Stimulated activated CD4-positive, alpha-beta T cell treated with anti-CD3 and anti-CD28 coated beads, Interleukin-2, amount 100 ng/mL, for 24 hours (primary cell): ENCODE measurements at places on chromosomes 7 and 10.

GRCh38 chr10:5945561-5946418 lies 31.6 kb downstream of the IL15RA start:
- DNase-seq: no peak

GRCh38 chr10:93039110-93039509 lies 21.5 kb upstream of the CYP26C1 start:
- DNase-seq: no peak

DNA sequence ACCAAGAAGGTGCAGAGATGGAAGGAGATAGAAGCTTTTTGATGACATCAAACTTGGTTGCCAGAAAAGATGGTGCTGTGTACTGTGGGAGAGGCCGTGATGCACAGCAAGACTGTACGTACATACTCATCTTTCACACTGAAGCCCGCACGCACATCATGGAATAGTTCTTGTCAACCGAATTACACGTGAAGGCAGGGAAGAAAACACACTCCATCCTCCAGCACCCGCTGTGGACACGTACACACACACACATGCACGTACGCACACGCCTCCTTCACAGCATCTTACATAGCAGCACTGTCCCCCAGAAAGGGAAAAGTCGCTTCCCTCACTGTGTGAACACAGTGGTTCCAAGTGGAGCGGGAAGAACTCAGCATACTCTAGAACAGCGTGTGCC lies 54.5 kb upstream of the DDC start:
- DNase-seq: no peak

DNA sequence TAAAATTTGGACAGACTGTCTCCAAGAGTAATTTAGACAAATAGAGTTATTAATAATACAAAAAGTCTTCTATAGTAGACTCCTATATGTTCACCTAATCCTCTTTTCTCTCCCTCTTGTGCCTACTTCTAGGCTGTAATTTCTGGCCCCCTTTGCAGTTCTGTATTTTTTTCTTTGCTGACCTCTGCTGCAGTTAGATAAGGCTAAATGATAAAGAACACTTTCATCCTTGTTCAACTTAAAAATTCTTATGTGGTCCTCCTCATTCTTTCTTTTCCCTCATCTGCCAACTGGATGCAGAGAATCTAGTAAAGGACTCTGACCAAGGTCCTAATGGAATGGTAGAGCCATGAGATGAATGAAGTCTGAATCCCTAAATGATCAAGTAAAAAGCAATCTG lies 20.1 kb downstream of the GLCCI1 start:
- DNase-seq: no peak

DNA sequence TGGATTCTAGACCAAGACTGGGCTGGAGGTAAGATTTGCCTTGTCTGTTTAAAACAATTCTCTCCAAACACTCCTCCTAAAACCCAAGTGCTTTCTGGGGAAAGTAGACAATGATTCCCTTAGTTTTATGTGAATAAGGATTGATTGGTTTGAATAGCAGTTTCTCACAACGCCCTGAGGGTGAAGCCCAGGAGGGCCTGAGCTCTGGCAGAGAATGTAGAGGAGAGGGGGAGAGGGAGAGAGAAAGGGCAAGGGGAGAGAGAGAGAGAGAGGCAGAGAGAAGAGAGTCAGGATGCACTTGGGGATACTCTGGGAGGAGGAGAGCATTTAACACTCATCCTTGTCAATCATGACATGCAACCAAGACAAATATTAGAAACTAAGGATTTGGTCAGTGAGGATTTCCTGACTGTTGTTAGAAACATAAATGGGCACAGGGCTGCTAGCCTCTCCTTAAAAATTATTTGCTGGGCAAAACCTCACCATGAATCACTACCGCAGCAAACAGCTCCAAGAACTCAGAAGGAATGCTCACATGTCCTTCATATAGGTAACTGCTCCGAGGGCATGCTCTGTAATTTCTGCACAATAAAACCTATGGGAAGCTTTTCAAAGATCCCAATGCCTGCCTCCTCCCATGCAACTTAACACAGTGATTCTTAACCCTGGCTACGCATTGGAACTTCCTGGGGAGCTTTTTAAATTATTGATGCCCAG lies 55.2 kb upstream of the RAPGEF5 start:
- no peak for DNase-seq

- DNase-seq: no peak
These were observed 136.4 kb downstream of the WNT2 start for GRCh38 chr7:117186218-117187010.

DNA sequence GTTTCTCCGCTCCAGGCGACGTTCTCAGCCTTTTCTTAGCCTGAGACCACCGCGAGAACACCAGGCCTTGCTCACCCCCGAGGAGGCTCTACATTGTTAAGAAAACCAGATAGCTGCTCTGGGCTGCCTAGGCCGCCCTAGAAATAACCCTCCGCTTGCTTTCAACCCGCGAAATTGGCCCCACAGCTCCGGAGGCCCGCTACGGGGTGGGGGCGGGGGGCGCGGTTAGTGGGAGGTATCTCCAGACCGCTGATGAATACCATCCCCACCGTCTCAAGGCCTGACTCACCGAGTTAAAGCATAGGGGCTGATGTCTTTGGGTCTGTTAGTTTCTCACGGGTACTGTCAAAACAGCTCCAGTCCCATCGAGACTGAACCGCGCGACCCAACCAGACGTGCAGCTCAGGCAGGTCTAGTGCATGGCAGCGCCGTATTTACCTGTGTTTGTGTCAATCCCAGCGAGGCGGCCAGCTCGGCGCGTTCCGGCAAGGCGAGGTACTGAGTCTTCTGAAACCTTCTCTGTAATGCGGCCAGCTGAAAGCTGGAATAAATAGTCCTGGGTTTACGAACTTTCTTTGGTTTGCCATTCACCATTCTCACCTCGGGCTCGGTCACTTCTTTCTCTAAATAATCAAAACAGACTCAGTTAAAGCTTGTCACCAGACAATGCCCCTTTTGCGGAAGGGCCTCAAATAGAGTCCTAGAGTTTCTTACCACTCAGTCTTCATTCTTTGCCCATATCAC lies 2.7 kb downstream of the DLX5 start:
- no peak for DNase-seq

DNA sequence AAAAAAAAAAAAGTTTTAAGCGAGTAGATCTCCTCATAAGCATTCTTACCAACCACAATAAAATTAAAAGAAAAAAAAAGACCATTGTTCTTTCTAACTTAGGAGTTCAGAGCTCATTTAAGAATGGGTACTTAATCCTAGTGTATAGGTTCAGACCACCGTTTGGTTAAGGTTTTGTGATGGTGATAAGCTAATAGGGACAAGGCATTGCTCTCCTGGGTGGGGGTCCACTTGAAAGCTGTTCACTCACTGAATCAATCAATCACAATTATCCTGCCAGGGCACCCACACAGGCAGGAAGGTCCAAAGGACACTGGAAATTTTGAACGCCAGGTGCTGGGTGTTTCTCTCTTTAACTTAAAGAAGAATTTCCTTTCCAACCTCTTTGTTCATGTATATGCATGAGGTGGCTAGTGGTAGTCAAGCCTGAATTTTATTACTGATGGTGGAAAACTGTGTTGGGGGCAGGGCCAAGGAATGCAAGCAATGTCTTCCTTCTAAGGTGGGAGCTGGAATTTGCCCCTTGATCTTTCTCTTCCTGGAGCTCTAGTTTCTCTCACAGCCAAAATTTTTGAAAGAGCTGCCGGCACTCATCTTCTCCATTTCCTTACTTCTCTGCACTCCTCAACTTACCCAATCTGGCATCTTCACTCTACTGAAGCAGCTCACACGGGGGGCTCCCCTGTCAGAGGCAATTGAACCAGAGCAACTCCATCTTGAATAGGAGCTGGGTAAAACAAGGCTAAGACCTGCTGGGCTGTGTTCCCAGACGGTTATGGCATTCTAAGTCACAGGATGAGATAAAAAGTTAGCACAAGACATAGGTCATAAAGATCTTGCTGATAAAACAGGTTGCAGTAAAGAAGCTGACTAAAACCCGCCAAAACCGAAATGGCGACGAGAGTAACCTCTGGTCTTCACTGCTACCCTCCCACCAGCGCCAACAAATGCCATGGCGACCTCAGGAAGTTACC lies 7.5 kb upstream of the FAM131B start:
- DNase-seq: no peak

DNA sequence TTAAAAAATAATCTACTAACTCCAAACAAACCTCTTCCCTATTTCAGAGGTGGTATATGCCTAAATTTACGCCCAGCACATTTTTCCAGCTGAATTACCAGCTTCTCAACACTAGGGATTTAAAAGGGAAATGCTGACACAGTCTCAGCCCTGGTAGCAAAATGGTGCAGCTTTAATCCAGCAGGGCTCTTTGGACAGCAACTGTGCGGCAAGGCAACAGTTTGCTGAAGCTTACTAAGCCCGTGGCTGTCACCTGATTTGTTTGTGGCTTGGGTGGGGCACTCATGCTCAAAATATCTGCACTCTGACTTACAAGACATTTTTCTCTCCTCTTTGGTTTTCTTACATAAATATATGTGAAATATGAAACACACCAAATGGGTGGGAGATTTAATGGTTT lies 206.7 kb downstream of the POU6F2 start:
- DNase-seq: no peak

DNA sequence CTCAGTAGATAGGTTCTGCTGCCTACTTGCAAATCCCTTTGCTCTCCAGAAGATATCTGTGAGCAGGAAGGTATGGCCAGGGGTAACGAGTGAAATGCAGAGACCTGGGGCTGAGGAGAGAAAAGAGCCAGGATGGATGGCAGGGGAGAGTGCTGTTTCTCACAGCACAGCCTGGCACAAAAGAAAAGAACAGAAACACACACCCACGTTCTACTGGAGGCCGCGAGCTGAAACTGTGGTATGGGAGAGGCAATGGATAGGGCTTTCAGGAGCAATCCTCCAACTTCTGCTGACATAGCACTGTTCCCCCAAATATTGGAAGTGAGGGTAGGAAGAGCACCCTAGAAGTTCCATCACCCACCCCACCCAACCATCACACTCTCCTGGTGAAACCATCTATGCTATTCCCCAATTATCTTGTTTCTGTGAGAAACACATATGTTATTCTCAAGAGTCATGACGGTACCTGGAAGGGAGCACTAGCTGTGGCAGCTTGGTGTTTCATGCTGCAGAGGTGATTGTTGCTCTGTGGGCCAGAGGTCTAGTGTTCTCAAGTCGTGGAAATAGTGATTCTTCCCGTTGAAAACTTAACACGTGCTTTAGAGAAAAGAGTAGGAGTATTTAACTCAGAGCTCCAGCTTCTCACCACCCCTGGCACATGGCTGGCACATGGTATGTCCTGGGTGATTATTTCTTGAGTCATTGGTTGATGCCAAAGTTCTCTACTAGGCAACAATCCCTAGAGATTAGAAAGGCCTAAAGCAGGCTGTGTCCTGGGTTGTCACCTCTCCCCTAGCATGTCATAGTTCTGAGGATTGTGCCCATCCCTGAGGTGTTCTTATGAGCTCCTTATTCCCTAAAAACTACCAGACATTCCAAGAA lies 198.3 kb downstream of the PLXNA4 start:
- no peak for DNase-seq

- no peak for DNase-seq
These were observed 88.3 kb downstream of the PTPRZ1 start for GRCh38 chr7:121961089-121961867.

GRCh38 chr7:107079212-107079940 lies 34.9 kb downstream of the PRKAR2B start:
- DNase-seq: no peak

- DNase-seq: no peak
These were observed 42.0 kb upstream of the PDZD8 start for GRCh38 chr10:117417196-117417595.

GRCh38 chr7:65955718-65956117 lies 26.3 kb downstream of the GUSB start:
- no peak for DNase-seq

DNA sequence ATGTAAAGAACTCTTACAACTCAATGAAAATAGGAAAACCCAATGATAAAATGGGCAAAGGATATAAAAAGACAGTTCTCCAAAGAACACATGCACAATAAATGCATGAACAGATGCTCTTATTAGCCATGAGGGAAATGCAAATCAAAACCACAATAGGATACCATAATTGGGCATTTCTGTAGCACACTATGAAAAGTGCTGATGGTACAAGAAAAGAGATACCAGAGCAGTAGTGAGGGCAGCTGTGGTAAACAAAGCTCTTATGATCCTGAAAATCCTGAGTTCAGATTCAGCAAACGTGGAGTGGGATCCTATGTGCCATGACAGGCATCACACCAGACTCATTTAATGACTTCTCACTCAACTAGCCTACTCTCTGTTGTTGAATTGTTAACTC lies 96.7 kb upstream of the SLC25A13 start:
- DNase-seq: no peak

- no peak for DNase-seq
These were observed 26.7 kb downstream of the ELAPOR2 start for GRCh38 chr7:87032604-87033339.

- peak; percentile 47 for DNase-seq
These were observed 154.0 kb downstream of the CCDC3 start for GRCh38 chr10:12847361-12847975.

DNA sequence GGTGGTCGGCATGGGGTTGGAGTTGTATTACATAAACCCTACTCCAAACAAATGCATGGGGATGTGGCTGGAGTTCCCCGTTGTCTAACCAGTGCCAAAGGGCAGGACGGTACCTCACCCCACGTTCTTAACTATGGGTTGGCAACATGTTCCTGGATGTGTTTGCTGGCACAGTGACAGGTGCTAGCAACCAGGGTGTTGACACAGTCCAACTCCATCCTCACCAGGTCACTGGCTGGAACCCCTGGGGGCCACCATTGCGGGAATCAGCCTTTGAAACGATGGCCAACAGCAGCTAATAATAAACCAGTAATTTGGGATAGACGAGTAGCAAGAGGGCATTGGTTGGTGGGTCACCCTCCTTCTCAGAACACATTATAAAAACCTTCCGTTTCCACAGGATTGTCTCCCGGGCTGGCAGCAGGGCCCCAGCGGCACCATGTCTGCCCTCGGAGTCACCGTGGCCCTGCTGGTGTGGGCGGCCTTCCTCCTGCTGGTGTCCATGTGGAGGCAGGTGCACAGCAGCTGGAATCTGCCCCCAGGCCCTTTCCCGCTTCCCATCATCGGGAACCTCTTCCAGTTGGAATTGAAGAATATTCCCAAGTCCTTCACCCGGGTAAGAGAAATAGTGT lies at the start of gene CYP2E1:
Gene CYP2E1, plus strand, starts transcription at position 407 of the 632 bp plus-strand sequence. Its CDS starts 33 bp downstream, at position 440.
- no peak for DNase-seq

- no peak for DNase-seq
These were observed 21.6 kb upstream of the UNCX start for GRCh38 chr7:1210979-1211608.

DNA sequence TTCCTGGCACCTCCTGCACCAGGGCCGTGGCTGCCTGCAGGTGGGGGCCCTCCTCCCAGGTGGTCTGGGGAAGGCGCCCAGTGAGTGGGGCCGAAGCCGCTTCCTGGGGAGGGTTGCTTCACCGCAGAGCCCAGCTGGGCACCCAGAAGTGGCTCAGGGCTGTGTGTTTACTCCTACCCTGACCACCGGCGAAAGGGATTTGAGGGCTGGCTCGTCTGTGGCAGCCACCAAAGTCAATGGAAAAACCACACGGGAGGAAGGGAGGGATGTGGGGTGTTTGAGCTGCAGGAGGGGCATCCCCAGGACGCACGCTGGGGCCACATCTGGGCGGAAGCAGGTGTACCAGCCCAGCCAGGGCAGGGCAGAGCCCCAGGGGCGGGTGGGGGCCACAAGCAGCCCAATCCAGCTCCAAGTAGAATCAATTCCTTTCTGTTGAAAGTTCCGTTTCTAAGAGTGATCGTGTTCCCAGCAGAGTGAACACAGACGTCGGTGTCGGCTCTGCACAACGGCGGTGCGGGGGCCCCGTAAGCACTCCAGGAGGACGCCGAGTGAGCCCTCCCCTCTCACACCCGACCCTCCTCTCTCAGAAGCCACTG lies 69.9 kb downstream of the FOXL3 start:
- DNase-seq: no peak
